SJSA1 (cell line): ENCODE measurements at places on chromosomes 13 and 19. TPM values are rescaled to one million over a fixed set of nuclear protein-coding genes. Genes with fewer than 3 reads are reported as not detected.

The ZNF765 gene
- total RNA-seq, result 6.8 and 13.7 TPM in 2 replicates

The TEX26 gene
- not detected in 2 replicates for total RNA-seq

The OLFM4 gene
- total RNA-seq, result not detected in 2 replicates

- no peak for DNase-seq
- H3K4me1 ChIP-seq, result no peaks in the 10 kb centered on the region
- no peak overlapping the region for H3K27ac ChIP-seq
- no peaks in the 10 kb centered on the region for H3K36me3 ChIP-seq
- H3K4me3 ChIP-seq, result no peak overlapping the region
- H3K27me3 ChIP-seq, result no peaks in the 10 kb centered on the region
Observed at GRCh38 chr19:30214651-30215051, 157.5 kb upstream of the ZNF536 start.

- no peak overlapping the region for H3K4me3 ChIP-seq
- no peak overlapping the region for H3K27ac ChIP-seq
- no peak for DNase-seq
- H3K27me3 ChIP-seq, result no peaks in the 10 kb centered on the region
Observed at GRCh38 chr13:65154661-65155447, 2075.3 kb downstream of the PCDH9 start.
